ENCODE measurements at places on chromosomes 1 and 21.

- no peak for DNase-seq
These were observed 54.6 kb downstream of the SIM2 start for GRCh38 chr21:36753556-36753955.

DNA sequence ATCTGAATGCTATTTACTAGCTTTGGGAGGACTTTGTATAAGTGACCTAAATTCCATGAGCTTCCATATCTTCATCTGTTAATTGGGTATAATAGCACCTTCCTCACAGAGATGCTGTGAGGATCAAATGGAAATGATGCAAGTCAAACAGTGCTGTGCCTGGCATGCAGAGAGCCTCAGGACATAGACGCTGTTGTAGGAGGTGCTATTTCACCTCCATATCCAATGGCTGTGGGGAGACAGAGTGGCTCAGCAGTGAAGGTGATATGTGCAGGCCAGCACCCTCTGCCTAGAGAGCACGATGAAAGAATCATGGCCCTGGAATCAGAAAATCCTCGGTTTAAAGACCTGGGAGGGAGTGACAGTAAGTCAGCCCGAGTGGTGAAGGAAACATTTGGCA, 16.0 kb upstream of the C1orf21 start:
- no peak for DNase-seq

DNA sequence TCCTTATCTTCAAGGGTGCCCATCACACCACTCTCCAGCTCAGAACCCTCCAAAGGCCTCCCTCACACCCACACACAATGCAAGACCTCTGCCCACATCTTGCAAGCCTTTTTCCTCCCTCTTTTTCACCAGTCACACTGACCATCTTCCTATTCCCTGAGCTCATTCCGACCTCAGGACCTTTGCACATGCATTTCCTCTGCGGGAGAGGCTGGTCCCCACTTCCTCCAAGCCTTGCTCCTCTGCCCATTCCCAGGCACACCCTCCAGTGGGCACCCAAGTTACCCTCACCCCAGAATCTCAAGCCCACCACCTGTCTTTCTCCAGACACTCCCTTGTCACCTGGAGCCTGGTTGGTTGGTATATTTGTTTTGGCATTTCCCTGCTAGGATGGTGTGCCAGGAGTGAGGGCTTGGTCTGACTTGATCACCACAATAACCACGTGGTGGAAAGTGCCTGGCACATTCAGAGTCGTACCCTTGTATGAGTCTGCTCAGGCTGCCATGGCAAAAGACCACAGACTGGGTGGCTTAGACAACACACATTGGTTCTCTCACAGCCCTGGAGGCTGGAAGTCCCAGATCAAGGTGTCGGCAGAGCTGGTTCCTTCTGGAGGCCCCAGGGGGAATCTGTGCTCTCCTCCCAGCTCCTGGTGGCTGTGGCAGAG, 13.2 kb downstream of the MX2 start:
- DNase-seq: no peak

DNA sequence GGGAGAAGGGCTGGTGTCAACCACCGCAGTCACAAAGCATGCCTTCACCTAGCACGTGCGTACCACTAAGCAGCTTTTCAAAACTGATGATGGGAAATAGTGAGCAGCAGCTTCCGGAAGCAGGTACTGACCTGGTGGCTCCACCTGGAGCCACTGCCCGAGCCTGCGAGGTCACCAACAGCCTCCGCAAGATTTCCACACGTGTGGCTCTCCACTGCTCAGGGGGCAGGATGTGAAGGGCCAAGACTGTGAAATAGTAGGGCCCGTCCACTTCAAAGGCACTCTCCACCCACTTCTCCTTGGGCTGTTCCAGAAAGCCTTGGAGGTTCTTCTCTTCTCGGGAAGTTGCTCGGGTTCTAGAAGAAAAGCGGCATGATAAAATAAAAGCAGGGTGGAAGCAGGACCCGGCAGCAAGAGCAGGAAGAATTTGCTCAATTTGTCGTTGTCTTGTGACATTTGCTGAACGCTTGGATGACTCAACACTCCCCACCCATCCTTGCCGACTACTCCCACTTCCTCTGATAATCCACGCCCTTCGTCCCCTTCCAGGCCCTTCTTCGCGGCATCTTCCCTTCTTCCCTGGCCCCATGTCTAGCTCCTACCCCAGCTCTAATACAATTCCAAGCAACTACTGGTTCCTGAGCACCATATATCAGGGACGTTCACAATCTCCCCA, 124.9 kb upstream of the IFFO2 start:
- DNase-seq: no peak

DNA sequence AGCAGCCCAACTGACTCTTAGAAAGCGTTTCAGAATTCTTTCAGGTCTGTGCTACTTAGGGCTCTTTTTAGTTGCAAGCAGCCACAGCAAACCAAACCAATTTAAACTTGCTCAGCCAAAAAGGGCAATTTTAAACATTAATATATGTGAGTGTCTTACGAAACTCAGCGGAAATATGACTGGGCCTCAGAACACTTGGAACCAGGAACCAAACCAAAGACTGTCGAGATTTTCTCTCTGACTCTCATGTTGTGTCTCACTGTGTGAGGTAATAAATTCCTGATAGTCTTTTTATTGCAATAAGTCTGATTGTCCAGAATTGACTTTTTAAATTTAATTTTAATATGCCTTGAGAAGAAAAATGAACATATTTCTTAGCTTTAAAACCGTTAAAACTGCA, 122.3 kb downstream of the SYF2 start:
- no peak for DNase-seq

DNA sequence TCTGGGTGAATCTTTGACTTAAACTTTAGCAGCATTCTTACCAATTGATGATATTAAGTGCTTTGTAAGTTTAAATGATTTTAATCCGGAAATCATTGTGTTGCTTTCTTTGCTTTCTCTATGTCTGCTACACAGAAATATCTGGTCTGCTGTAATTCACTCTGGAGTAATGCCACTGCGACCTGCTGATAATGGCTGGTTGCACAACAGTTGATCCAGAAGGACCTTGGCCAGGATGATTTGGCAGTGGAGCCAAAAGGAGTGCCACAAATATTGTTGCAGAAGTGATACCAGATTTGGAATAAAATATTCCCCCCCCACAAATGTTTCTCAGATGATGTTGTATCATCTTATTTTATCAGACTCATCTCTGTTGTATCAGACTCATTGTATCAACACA, 2063.9 kb downstream of the MRPL39 start:
- no peak for DNase-seq

DNA sequence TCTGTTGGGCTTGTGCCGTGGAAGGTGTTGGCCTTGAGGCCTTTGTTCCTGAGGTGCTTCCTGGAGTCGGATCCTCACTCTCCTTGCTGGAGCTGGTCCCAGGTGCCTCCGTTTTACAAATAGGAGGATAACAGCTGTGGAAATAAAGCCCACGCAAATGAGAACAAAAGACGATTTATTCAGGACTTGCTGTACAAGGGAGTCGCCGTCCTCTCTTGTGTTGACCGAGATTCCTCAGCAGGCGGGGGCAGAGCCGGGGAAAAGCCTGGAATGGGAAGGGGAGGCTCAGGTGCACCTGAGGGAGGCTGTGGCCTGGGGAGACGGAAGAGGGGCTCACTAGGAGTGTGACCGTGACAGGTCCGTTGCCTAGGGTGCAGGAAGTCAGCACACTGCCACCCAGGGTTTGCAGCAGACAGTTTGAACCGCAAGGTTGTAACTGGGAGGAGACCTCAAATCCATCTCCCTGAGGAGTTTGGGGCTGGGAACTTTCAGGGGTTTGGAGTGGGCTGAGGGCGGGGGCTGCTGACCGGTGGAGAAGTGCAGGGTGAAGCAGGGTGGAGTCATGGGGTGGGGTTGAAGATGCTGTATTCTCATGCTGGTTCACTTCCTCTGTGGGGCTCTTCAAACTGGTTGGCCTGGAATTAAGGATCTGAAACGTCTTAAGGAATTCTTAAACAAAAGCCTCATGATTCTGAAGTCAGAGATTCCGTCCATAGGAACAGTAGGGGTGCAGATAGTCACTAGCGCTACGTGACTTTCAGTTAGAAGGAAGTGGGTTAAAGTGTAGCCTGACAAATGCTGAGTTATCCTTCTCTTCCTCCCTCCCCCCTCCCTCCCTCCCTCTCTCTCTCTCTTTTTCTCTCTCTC, 2.6 kb upstream of the CSTB start:
- DNase-seq: no peak

- DNase-seq: no peak
These were observed 4.3 kb downstream of the TSPAN2 start for GRCh38 chr1:115084902-115085511.

DNA sequence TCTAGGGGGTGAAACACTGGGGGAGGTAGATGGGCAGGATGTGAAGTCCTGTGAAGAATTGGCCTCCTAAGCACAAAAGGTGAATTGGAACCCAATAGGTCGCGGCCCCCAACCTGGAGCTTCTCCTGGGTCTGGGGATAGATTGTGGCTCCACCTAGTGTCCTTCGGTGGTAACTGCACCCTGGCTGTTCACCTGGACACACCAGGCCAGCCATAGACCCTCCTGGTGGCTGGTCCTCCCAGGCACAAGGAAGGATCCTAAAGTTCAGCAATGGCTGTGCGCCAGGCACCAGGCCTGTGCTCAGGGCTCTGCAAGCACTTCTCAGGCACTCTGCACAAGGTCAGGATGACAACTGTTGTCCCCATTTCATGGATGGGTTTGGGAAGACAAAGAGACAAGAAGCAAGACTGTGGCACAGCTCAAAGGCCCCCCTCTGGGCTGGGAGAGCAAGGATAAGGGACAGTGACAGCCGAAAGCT, 13.5 kb downstream of the ESPN start:
- DNase-seq: no peak

DNA sequence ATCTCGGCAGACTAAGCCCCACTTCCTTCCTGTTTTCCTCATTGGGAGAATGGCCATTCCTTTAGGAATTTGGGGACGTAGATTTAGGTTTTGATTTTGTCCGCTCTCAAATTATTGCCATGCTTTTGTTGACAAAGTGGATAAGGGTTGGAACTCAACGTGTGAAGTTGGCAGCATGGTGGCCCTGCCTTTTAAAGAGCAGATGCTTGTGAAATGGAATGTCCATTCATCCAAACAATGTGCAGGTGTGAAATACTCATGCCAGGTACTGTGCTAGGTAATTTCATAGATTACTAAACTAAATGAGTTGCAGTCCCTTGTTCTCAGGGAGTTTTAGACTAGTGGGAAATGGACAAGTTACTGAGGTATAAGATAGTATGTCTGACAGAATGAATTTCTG, 75.0 kb downstream of the SPATA46 start:
- DNase-seq: no peak

DNA sequence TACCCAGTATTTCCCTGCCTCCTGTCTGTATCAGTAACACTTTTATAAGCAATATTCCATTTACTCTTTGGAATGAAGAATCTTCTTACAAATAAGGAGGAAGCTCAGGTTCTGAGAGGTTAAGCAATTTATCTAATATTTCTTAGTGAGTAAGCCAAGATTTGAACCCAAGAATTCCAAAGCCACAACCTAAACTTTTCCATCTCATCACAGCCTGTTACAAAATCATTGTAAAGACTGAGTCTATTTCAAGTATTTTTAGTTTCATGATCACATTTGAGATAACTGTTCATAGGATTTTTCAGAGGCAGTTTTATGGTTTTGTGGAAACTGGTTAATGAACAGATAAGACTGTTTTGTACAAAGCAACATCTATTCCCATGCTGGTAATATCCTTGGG, 29.8 kb upstream of the HHAT start:
- DNase-seq: no peak

- DNase-seq: no peak
These were observed 111.4 kb upstream of the ZNF644 start for GRCh38 chr1:91133248-91133647.

GRCh38 chr1:61120246-61120840, 38.0 kb downstream of the NFIA start:
- DNase-seq: no peak

Measured in mesothelial cell of epicardium (in vitro differentiated cells).